KBM-7 (cell line): ENCODE measurements at places on chromosomes 4 and X.

GRCh38 chrX:18674417-18674787 lies 2.5 kb upstream of the RS1 start:
- no peak for DNase-seq

DNA sequence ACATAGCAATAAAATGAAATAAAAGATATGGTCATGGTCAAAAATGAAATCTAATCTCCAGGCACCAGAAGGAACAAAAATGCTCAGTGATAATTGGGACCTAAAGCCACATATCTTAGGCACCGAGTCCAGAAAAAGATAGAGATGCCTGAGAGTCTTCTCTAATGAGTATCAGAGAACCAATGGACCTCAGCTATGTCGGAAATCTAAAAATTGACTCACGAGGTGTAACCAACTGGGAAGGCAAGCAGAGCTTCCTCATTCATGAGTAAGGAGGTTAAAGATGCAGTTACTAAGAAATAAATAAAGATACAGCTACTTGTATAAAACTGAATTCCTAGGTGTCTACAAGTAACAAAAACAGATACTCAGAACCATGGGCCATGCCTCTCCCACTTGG lies 72.1 kb downstream of the KLHL34 start:
- DNase-seq, result no peak

DNA sequence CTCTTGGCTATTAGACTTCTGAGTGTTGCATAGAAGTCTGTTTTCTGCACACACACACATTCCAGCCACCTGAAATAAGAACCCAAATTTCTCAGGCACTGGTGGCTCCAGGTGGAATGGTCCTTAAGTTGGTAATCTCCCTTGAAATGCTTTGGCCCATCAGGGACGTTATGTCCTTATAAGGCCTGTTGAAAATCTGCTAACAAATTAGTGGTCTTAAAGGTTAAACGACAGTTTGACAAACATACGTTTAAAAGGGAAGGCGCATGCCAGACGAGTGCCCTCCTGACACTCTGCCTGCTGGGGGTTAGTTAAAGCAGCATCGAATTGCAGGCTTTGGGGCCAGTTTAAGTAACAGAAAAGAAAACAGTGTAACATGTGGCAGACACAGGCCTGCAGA lies 125.0 kb downstream of the TBX22 start:
- no peak for DNase-seq

GRCh38 chr4:8506373-8507195 lies 66.0 kb downstream of the TRMT44 start:
- DNase-seq, result no peak

GRCh38 chr4:89222170-89222569 lies 85.4 kb downstream of the GPRIN3 start:
- no peak for DNase-seq

DNA sequence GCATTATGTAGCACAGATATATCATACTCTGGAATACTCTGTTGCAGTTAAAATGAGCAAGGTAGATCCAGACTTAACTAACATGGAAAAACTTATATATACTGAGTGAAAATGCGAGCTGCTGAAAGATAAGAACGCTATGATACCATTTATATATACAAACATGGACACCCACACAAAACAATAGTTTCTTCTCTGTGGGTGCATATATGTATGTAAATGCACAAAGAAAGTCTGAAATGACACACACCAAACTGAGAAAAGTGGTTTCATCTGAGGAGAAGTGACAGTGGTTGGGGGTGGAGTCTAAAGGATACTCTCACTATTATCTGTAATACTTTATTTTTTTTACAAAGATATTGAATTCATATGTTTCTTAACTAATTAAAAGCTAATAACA lies 12.2 kb upstream of the FGF2 start:
- no peak for DNase-seq

DNA sequence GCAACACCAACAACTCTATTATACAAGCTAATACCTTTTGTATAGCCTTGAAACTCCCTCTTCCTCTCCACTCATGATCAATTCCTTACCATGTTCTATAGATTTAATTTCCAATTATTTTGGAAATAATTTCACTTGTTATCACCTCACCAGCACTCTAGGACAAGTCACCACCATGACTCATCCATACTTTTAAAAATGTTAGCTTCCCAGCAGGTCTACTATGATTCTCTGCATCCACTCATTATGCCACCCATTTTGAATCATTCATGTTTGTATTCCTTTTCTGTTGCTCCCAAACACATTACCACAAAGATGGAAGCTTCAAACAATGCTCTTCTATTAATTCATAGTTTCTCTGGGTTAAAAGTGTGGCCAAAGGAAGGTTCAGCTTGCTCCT lies 469.6 kb downstream of the PDGFC start:
- no peak for DNase-seq

DNA sequence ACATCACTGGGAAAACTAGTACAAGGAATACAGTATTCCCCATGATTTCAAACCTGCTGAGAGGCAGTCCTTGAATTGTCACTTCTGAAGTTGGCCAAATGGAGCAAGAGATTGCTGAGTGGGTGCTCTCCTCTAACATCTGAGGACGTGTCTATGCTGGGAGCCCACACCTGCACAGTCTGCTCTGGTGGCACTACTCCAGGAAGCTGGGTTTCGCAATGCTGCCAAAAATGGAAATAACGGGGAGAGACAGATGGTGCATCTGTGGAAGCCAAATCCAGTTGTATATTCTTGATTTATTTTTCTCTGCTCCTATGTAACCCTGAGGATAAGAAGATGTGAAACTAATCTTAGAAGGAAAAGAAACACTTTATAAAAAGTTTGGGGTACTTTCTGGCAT lies 240.1 kb upstream of the CTSO start:
- peak; percentile 20 for DNase-seq

DNA sequence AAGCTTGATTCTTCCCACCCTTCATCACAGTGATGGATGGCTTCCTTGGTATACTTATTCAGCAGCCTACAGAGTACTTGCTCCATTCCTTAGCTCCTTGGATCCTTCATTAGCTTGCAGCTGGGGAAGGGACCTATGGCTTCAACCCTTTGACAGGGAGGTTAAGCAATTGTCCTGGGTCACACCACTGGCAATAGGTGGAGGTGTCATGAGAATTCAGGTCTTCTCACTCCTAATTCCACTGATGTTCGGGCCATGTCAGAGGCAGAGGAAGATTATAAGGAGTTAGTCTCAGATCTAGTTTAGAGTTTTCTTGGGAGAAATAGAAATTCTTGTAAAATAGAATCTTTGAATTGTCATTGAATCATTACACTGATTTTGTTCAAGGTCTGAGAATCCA lies 24.5 kb downstream of the EREG start:
- DNase-seq, result no peak

DNA sequence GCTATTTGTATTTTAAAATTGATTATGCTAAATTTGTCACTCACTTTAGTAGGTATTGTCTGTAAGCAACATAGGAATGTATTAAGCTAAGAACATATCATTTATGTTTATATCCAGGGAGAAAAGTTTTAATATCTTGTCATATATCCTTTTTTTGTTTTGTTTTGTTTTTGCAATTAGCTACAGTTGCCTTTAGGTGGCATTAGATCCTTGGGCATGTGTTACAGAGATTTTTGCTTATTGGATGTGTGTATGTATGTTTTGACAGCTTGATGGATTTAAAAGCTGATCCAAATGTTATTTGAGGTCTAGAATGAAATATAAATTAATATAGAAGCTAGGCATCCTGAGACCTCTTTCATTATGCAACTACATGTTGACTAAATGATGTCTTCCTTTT lies 36.1 kb upstream of the OTUD4 start:
- DNase-seq, result peak; percentile 34

DNA sequence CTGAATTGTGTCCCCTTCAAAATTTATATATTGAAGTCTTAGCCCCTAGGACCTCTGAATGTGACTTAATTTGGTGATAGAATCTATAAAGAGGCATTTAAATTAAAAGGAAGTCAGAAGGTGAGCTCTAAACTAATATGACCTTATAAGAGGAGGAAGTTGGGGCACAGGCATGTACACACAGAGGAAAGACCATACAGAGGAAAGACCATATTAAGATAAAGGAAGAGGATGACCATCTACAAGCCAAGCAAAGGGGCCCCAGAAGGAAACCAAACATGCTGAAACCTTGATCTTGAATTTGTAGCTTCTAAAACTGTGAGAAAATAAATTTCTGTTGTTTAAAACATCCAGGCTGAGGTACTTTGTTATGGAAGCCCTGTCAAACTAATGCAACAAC lies 26.9 kb upstream of the CYBB start:
- DNase-seq, result peak; percentile 49

DNA sequence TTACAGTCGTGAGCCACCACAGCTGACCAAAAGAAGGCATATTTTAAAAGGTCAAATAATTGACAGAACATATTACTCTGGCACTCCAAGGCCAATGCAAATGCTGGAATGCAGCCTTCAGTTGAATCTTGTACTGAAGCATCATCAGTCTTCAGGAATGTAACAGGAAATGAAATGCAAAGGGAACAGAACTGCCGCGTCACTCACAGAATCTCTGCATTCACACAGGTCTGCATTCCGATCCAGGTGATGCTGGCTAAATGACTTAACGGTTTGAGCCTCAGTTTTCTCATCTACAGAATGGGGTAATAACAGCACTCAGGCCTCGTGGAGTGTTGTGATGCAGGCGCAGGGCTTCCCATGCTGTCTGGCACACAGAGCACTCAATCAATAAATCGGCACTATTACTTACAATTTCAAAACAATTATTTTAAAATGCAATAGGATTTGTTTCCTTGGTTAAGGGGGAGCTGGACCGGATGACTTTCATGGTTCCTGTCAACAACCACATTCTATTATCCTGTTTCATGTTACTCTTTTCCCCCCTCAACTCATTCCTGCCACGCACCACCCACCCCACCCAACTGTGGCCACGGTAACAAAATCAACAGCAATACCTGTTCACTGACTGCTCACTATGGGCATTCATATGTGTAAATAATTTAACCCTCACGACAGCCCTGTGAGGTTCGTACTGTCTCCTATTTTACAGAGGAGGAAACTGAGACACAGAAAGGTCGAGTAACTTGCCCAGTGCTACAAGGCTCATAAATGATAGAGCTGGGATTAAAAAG lies 32.4 kb downstream of the IGFBP7 start:
- DNase-seq, result no peak

DNA sequence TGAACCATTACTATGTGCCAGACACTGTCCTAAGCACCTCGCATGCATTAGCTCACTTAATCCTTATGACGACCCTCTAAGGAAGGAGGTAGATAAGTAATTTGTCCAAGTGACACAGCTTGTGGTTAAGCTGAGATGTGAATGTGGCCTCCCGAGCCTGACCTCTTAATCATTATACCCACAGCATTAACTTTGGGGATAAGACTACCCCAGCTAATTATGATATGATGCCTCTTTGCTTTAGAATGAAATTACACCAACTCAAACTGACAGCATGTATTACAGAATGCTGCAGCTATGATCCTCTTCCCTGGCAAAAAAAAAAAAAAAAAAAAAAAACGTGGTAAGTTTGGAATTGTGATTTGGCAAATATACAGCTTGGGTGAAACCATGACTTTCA lies 53.5 kb downstream of the APBB2 start:
- no peak for DNase-seq

DNA sequence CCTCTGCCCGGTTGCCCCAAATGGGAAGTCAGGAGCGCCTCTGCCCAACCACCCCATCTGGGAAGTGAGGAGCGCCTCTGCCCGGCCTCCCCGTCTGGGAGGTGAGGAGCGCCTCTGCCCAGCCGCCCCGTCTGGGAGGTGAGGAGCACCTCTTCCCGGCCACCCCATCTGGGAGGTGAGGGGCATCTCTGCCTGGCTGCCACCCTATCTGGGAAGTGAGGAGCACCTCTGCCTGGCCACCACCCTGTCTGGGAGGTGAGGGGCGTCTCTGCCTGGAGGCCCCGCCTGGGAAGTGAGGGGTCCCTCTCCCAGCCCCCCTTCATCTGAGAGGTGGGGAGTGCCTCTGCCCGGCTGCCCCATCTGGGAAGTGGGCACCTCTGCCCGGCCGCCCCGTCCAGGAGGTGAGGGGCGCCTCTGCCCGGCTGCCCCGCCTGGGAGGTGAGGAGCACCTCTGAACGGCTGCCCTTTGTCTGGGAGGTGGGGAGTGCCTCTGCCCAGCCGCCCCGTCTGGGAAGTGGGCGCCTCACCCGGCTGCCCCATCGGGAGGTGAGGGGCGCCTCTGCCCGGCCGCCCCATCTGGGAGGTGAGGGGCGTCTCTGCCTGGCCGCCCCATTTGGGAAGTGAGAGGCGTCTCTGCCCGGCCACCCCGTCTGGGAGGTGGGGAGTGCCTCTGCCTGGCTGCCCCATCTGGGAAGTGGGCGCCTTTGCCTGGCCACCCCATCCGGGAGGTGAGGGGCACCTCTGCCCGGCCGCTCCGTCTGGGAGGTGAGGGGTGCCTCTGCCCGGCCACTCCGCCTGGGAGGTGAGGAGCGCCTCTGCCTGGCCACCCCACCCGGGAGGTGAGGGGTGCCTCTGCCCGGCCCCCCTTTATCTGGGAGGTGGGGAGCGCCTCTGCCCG lies 10.6 kb downstream of the PABPC1L2A start:
- DNase-seq, result no peak

DNA sequence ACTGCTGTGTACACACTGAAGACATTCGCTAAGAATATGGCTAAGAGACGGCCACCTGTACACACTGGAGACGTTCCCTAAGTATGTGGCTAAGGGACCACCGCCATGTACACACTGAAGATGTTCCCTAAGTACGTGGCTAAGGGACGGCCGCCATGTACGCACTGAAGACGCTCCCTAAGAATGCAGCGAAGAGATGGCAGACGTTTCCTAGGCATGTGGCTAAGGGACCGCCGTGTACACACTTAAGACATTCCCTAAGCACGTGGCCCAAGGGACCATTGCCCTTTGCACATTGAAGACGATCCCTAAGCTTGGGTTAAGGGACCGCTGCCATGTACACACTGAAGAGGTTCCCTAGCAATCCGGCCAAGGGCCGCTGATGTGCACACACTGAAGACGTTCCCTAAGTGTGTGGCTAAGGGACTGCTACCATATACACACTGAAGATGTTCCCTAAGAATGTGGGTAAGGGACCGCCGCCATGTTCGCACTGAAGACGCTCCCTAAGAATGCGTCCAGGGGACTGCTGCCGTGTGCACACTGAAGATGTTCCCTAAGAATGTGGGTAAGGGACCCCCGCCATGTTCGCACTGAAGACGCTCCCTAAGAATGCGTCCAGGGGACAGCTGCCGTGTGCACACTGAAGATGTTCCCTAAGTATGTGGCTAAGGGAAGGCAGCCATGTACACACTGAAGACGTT lies 36.7 kb downstream of the DHRSX start:
- DNase-seq, result peak; percentile 55

DNA sequence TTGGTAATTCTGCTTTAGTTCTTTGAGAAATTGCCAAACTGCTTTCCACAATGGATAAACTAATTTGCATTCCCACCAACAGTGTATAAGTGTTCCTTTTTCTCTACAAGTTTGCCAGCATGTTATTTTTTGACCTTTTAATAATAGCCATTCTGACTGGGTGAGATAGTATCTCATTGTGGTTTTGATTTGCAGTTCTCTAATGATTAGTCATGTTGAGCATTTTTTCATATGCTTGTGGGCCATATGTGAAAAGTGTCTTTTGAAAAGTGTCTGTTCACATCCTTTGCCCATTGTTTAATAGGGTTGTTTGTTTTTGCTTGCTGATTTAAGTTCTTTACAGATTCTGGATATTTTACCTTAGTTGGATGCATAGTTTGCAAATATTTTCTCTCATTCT lies 25.9 kb downstream of the ENPEP start:
- no peak for DNase-seq
